Kidney (tissue), 22 donors: ENCODE measurements at places on chromosomes 16 and 17. TPM values are rescaled to one million over a fixed set of nuclear protein-coding genes. Genes with fewer than 3 reads are reported as not detected.

GRCh38 chr17:55384643-55385232 lies 36.9 kb downstream of the MMD start:
- no peak for DNase-seq

DNA sequence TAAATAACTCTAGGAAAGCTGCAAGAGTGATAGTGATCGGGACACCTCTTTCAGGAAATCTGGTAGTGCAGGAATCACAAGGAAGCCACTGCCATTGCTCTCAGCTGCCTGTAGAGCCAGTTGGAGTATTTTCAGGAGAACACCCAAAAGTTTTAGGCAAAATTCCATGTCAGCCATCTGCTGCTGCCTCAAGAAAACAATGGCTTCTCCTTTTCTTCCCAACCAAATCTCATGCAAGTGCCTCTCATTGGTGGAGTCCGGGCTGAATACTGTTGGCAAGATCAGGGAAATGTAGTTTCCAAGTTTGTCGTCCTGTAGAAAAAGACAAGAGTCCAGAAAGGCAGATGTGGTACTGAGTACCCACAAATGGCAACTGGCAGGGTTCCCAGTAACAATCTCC lies 54.9 kb upstream of the TANC2 start:
- no peak for DNase-seq

GRCh38 chr17:77924757-77925336 lies 33.7 kb upstream of the TNRC6C start:
- DNase-seq: no peak

The CDR2L gene
- polyA plus RNA-seq: 12.5 TPM

The EVPLL gene
- 0.82 TPM for polyA plus RNA-seq

DNA sequence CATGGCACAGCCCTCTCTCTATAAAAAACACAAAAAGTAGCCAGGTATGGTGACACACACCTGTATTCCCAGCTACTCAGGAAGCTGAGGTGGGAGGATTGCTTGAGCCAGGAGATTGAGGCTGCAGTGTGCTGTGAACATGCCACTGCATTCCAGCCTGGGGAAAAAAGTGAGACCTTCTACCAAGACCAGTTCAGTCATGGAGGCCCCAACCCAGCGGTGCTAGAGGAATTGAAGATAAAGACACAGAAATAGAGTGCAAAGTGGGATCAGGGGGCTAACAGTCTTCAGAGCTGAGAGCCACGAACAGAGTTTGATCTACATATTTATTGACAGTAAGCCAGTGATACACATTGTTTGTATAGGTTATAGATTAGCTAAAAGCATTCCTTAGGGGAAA lies 15.6 kb upstream of the CCL8 start:
- no peak for DNase-seq

GRCh38 chr17:14552306-14552705 lies 251.4 kb downstream of the HS3ST3B1 start:
- DNase-seq: peak; percentile 3

GRCh38 chr16:12375046-12375740 lies 398.7 kb downstream of the SNX29 start:
- DNase-seq: no peak

DNA sequence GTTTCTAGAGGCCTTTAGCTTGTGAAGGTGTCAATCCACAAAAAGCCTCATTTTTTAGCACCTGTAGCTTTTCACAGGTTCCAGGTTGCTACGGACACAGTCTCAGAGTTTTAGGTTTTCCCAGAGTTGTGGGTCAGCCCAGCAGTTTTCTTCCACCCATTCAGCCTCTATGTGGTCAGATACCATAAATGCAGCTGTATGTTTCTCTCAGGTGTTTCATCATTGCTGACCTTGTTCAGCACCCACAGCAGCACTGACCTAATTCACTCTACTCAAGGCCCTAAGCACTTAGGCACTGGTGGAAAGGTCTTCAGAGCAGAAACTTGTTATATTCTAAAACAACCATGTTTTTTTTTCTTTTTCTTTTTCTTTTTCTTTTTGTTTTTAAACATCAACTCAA lies 15.0 kb upstream of the SPACA3 start:
- DNase-seq: no peak

GRCh38 chr16:10333321-10334032 lies 52.4 kb upstream of the ATF7IP2 start:
- DNase-seq: no peak

- DNase-seq: no peak
These were observed 178.4 kb downstream of the CCDC182 start for GRCh38 chr17:57566721-57567120.

GRCh38 chr16:29973384-29974246 lies at the start of gene TAOK2:
TAOK2 (plus strand) TSS chr16:29973868; CDS start chr16:29977773, 3,905 bp downstream.
- peak; percentile 100 for DNase-seq

GRCh38 chr16:11557801-11558200 lies 28.9 kb downstream of the LITAF start:
- DNase-seq: peak; percentile 48

GRCh38 chr17:57889892-57890856 lies 40.3 kb upstream of the MRPS23 start:
- DNase-seq: no peak

DNA sequence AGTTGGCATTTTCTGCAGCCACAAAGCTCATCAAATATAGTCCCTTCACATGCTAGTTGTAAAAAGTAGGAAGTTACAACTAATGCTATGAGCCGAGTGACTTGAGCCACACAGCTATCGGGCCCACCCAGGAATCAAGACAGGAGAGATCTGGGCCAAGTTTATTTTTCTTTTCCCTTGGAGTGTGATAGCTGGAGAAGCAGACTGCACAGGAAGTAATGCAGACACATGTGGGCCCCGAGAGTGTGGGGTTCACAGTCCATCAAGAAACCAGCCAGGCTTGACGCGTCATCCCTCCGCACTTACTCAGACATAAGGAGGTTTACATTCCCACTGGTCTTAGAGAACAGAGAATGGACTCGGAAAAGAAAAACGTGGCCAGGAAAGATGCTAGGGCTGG lies 403.1 kb upstream of the CDH11 start:
- DNase-seq: peak; percentile 69

- DNase-seq: no peak
These were observed 4.0 kb downstream of the ZDHHC1 start for GRCh38 chr16:67412294-67412693.

The CDH11 gene
- 3.0 TPM for polyA plus RNA-seq

GRCh38 chr16:24778671-24779070 lies 49.2 kb downstream of the TNRC6A start:
- no peak for DNase-seq

DNA sequence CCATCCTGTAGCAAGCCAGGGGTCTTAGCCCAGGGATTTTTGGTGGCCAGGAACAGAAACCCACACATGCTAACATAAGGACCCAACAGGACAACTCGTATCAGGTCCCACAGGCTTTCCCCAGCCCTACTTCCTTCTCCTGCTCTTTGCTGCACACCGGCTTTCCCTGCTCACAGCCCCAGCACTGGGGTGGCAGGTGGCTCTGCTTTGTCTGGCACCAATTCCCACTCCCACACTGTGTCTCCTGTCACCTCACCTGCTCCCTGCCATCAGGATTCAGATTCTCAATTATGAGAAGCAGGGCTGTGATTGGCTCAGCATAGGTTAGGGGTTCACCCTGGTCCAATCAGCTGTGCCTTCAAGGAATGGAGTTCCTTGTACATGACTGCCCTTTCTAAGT lies 94.1 kb downstream of the TMEM132E start:
- no peak for DNase-seq

The ZNF213 gene
- 5.6 TPM for polyA plus RNA-seq

DNA sequence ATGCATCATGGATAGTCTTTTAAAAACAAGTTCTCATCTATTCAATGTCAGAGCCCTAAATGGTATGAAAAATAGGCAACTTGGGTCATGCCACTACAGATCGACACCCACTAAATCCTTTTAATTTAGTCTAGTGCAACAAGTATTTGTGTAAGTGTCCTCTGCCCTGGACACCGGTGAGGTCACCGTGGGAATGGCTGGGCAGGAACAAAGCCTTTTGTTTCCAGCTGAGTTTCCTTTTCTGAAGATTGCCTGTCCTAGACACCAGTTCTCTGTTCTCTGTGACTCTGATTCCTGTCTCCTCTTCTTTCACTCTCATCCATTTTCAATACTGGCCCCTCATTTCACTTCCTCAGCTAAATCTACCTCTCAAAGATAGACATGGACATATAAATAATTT lies 446.5 kb downstream of the MAF start:
- DNase-seq: no peak

DNA sequence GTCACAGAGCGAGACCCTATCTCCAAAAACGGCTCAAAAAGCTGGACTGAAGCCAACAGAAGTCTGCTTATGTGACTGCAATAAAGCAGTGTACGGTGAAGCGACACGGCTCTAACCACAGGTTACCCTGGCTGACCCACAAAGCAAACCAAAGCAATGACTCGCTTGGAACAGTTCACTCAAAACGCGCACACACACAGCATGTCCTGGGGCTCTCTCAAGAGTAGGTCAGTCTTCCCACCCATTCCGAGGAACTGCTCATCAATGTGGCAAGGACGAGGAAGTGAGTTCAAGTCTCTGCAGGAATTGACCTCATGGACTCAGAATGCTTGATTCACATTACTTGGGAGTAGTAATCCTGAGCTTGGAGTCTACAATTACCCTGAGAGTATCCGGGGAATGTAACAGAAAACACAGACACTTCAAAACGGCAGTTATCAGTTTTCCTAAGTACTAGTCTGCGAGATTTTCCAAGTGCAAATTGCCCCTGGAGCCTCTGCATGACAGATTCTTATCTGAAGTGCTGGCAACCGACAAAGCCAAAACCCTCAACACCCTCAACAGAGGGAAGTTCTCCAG lies 25.4 kb downstream of the PELP1 start:
- DNase-seq: no peak

GRCh38 chr17:77677630-77678029 lies 280.9 kb upstream of the TNRC6C start:
- DNase-seq: no peak

DNA sequence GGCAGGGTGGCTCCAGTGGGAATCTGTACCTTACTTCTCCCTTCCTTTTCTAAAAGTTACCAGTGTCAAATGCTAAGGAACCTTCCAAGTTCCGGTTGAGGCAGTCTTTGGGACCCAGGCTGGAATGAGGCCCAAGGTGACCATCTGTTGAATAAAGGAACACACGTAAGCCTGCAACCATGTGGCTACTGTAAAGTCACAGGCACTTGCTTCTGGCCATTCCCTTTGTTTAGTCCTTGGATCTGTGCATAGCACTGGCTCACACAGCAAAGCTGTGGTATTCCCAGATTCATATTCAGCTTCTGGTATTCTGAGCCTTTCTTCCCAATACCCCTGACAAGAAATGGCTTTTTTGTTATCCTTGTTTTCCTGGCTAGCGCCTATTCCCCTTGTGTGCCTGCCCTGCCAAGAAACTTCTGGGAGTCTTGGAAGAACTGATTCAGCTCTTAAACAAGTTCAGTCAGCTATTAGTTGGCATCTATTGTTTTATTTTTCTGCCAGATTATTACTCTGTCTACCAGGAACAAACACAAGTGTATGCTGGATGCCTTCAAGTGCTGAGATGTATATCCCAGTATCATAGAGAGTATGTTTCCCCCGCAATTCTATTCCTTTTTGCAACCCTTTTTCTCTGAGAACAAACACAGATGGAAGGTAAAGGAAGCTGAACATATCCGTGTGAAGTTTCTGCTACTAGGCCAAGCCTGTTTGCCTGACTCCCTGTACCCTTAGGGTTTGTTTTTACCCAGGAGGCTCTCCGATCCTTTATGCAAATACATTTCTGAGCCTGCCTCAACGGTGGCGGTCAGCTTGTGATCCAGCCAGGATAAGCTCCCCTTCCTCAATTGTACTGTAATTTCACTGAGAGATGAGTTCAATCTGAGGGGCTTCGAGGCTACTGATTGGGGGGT lies 13.2 kb downstream of the TMEM238L start:
- no peak for DNase-seq

GRCh38 chr16:27985981-27986380 lies 77.5 kb downstream of the GSG1L start:
- DNase-seq: no peak
